Central memory CD4-positive, alpha-beta T cell (primary cell): ENCODE measurements at places on chromosomes 3 and 15.

- peak; percentile 65 for DNase-seq
Measured at GRCh38 chr3:46368569-46368968, 2.2 kb upstream of the CCR5 start.

GRCh38 chr3:50008931-50009330 lies 69.0 kb downstream of the RBM6 start:
- no peak for DNase-seq

DNA sequence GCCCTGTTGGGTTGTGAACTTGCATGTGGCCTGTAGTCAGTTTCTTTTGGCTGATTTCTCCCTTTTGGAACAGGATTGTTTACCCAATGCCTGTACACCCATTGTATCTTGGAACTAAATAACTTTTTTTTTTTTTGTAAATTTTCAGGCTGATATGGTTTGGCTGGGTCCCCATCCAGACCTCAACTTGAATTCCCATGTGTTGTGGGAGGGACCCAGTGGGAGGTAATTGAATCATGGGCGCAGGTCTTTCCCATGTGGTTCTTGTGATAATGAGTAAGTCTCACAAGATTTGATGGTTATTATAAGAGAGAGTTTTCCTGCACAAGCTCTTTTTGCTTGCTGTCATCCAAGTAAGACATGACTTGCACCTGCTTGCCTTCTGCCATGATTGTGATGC lies 253.8 kb upstream of the GBE1 start:
- no peak for DNase-seq

- DNase-seq, result no peak
Measured at GRCh38 chr3:196055683-196056270, 26.1 kb downstream of the TFRC start.

GRCh38 chr3:33718595-33718907 lies 497 bp upstream of the CLASP2 start:
- no peak for DNase-seq

DNA sequence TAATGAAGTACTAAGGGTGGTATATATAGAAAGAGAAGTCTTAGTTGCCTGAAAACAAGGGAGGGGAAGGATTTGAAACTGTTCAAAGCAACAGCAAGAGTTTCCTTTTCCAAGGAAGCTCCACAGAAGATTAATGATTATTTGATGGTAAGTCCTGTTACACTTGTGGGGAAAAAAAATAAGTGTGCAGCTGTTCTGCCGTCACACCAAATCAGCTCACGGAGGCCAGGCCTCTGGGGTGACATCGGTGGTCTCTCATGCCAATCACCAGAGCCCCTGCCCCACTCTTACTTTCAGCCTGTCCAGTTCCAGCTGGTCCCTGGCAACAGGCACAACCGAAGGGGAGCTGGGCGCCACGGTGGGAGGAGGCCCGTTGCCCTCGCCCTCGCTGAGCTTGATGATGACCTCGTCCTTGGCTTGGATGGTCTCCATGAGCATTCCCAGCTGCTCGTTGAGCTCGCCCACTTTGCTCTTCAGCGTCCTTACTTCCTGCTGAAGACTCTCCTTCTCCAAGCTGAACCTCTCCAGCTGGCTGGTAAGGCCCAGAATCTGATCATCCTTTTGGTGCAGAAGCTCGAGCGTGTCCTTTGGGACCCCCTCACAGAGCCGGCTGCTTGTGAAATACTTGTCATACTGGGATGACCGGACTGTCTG lies 53.5 kb downstream of the TBC1D2B start:
- no peak for DNase-seq

- no peak for DNase-seq
Measured at GRCh38 chr3:182909318-182910040, 70.9 kb downstream of the DCUN1D1 start.

DNA sequence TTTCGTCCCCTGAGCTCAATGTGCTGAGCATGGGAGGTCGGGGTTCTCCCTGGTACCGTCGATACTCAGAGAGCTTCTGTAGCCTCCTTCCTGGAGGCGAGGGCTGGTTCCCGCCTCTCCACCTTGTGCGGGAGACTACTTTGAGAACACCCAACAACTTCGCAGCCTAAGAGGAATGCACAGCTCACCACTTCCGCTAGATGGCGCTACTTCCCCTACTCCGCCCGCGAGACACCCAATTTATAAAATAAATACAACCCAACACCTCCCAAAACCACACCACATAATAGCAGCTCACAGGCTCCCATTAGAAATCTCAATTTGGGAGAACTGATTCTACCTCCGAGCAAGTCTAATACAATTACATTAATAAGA lies 1.2 kb downstream of the RGMA start:
- DNase-seq, result peak; percentile 52

DNA sequence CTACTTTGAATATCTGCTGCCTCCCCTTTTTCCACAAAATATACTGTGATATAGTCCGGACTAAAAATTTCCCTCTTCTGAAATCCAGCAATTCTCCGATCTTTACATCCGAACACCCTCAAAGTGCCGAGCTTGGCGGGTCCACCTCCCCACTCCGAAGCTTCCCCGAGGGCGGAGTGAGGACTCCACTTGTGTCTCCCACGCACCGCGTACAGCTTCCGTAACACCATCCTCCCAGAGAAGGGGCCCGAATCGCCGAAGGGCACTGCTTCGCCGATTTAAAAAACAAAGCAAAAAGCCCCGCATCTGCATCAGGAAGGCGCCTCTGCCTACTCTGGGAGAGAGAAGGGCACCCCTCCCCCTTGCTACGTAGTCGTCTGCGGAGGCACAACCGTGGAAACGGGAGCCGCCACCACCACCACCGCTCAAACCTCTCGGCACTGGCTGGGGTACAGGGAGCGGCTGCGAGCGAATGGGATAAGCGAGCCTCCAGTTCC lies 551 bp downstream of the NCBP2 start:
- peak; percentile 56 for DNase-seq

GRCh38 chr15:68145706-68146105 lies 59.4 kb downstream of the CALML4 start:
- no peak for DNase-seq

- DNase-seq, result no peak
Measured at GRCh38 chr3:173065543-173065981, 75.5 kb downstream of the SPATA16 start.

GRCh38 chr3:108283006-108283405 lies 13.3 kb upstream of the HHLA2 start:
- no peak for DNase-seq

DNA sequence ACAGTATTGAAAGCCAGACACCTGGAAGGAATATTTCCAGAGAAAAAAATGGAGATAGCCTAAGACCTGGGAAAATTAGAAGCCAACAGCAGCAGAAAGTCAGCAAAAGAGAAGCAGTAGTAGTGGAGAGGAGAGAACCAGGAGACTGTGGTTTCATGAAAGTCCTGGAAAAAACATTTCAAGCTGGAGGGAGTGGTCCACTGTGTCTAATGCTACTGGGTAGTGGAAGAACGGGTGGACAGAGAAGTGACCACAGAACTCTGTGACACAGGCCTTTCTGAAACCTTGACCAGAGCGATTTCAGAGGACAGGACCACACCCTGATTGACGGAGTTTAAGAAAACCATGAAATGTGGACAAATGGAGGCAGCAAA lies 15.3 kb upstream of the SH3BP5 start:
- no peak for DNase-seq

DNA sequence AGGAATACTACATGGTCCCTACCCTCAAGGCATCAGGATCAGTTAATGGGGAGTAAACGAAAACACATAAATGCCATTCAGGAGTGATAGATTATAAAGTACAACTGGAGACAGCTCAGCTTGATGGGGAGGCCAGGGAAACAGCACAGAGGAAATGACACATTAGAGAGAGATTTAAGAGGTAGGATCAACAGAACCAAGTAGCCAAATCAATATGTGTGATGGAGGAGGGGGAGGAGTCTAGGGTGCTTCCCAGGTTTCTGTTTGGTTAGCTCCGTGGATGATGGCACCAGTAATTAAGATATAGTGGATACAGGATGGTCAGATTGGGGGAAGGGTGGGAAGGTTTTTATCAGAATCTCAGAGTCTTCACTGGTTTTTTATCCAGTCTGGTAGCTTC lies 229.5 kb upstream of the ROPN1 start:
- no peak for DNase-seq

DNA sequence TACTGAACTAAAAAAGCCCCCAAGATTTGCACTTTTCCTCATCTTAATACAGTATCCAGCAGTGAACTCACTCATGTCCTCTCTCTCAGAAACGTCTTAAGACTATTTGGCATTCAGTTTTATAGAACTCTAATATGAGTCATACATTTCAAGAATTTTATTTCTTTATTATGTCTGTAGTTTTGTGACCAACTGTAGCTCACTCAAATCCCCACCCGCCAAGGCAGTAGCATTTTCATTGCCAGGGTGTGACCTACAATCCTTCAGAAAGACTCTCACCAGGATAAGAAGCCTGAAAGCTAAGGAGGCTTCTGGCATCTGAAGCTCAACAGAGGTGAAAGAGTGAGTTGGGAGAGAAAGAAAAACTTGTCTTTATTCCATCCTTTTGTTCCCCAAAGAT lies 537.1 kb downstream of the RSL24D1 start:
- DNase-seq, result no peak

DNA sequence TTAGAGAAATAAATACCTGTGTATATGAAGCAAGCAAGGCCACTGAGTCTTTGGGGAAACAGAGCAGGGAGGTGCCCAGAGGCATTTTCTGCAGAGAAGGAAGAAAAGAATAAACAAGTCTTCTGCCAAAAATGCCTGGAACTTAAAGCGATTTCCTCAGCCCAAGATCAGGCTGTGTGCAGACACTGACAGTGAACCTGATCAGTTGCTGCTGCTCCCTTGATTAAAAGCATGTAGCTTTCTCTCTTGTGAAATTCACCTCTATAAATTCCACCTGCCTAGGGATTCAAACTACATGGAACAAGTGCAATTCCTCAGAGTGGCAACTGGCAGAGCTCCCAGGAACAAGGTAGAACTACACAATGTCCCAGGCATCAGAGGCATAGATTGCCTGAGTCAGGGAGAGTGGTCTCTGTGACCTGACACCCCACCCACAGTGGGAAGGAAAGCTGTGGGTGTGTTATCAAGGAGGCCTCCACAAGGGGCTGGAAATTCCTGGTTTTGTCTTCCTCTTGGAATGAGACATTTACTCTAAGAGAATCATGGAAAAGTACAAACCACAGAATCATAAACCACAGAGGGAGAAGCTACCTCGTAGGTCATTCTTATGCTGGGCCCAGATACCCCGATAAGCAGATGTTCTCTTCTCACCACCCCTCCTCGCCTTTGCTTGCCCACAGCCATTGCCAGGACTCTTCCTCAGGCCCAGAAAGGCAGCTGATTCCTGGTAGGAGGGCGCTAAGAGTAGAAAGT lies 1.8 kb upstream of the ZBTB38 start:
- DNase-seq, result no peak

DNA sequence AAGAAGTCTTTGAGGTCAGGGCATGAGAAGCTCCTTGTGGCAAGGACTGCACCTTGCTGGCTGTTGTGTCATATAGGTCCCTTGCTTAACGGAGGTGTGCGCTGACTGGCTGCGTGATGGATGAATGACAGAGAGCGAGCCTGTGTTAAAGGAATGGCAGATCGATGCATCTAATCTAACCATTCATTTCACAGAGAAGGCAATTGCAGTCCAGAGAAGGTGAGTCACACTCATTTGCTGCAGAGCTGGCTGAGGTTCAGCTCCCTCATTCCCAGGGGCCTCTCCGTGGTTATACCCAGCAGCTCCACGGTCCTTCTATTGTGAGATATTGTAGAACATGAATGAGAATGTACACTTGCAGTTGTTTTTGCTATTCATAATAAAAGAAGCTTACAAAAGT lies 289.3 kb downstream of the EPHB1 start:
- no peak for DNase-seq

GRCh38 chr3:113242096-113242581 lies 30.8 kb downstream of the BOC start:
- no peak for DNase-seq

GRCh38 chr3:104547031-104547430 lies 819.7 kb upstream of the ALCAM start:
- DNase-seq, result no peak

GRCh38 chr15:60118626-60119025 lies 114.5 kb downstream of the FOXB1 start:
- no peak for DNase-seq

DNA sequence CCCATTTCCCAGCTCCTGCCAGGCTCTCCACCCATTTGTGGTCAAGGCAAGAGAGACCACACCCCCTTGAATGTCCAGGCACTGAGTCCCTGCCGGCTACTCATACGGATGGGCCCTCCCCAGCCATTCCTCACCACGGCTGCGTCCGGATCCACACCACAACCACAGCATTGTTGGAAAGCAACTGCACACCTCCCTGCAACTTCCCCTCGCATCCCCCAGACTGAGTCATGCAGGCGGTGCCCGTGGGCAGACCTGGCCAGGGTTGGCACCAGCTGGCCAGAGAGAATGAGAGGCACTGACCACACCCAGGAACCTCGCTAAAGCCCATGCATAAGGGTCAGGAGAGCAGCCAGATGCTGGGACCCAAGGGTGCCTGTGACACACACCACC lies 30.5 kb downstream of the LOXL1 start:
- no peak for DNase-seq

GRCh38 chr3:187340578-187340977 lies 27.6 kb upstream of the RTP4 start:
- DNase-seq, result no peak

GRCh38 chr15:66850996-66851310 lies 148.9 kb downstream of the SMAD6 start:
- no peak for DNase-seq

DNA sequence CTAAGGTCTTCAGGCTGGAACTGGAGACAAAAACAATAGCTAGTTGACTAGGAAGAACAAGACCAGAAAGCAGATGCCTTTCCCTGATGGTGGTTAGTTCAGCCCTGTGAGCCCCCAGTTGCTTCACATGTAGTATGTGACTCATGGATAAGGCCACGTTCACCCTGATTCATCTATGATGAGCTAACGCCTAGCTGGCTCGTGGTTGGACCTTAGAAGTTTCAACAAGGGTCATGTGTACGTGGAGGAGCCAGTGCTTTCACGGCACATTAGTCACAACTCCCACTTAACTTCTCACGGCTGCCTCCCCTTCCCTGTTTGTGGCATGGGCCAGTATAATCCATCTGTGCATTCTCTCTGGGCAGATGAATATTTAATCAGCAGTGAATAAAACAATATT lies 20.6 kb downstream of the COL8A1 start:
- DNase-seq, result no peak
